ENCODE measurements at places on chromosomes 2 and 18.

DNA sequence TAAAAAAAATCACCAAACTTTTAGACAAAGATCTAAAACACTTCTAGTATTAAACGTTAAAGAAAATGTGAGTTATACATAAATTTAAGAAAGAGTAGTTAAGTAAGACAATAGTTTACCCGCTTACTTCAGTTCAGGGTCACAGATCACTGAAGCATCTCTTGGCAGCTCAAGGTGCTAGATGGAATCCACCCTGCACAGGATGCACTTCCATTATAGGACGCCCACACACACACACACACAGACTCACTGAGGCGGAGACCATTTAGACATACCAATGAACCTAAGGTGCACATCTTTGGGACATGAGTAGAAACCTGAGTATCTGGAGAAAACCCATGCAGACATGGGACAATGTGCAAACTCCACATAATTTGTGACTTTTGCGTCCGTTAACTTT, 630.6 kb upstream of the ZNF804A start:
- no peak for DNase-seq

- no peak for DNase-seq
These were observed 123.8 kb upstream of the ZEB2 start for GRCh38 chr2:144643537-144644336.

DNA sequence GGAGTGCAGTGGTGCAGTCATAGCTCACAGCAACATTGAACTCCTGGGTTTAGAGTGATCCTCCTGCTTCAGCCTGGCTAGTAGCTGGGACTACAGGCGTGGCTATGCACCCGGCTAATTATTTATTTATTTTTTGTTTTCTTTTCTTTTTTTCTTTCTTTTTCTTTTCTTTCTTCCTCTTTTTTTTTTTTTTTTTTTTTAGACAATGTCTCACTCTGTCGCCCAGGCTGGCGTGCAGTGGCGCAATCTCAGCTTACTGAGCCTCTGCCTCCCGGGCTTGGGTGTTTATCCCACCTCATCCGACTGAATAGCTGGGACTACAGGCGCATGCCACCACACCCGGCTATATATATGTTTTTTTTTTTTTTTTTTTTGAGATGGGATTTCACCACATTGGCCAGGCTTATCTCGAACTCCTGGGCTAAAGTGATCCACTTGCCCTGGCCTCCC, 1.4 kb upstream of the ANXA4 start:
- no peak for DNase-seq

GRCh38 chr2:197235711-197236110, 74.9 kb downstream of the ANKRD44 start:
- no peak for DNase-seq

DNA sequence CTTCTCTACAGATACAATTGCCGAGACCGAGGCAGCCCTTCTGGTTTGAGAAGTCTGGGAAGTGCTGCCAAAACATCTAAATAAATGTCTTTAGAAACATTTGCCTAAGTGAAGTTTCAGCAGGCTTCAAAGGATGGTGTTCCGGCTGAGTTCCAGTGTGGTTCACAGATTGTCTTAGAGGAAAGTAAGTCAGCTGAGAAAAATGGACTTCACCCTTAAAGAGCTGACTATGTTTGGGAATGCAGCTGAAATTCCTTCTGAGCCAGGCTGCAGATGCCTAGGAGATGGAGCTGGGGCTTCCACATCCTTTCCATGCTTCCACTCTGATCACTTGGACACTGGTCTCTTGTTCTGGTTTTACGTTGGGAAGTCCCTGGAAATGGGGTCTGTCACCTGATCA, 83.6 kb downstream of the FHOD3 start:
- no peak for DNase-seq

- DNase-seq: no peak
These were observed 74.6 kb upstream of the ZFP36L2 start for GRCh38 chr2:43300781-43301583.

GRCh38 chr2:68834737-68835376, 36.3 kb downstream of the BMP10 start:
- no peak for DNase-seq

DNA sequence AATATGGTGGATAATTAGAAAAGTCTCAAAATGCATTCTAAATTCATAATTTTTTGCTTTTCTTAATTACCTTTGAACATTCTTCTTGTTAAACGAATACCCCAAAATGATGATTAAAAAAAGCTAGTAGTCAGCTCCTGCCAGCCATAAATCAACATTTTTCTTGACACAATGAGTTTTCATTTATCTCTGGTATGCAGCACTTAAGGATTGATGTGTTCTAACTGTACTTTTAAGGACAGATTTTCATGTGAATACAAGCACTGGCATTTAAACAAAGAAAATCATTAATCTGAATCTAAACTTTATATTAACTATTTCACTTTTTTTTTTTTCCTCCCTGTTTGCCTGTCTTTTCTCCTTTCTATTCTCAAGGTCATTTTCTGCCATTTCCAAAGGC, 976.8 kb downstream of the TMEM182 start:
- DNase-seq: no peak

- no peak for DNase-seq
These were observed 387.6 kb downstream of the NBAS start for GRCh38 chr2:15173501-15173900.

- DNase-seq: no peak
These were observed 25.3 kb upstream of the MFSD6 start for GRCh38 chr2:190382851-190383250.

DNA sequence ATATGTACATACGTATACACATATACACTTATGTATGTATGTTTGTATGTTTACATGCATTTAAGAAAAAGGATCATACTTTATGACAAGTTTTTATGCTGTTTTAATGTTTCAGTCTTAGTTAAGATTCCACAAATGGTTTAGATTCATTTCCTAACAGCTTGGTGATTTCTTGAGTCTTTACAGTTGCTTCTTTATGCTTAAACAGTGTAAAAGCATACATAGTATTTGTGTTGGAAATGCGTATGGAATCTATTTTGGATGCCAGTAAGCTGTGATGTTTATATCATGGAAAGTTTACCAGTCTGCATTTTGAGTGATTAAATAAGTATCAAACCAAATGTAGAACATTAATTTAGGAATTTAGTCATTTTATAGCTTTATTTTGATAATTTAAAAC, 55.4 kb downstream of the AGFG1 start:
- DNase-seq: no peak

GRCh38 chr2:32377928-32378327, 21.1 kb downstream of the BIRC6 start:
- DNase-seq: no peak

DNA sequence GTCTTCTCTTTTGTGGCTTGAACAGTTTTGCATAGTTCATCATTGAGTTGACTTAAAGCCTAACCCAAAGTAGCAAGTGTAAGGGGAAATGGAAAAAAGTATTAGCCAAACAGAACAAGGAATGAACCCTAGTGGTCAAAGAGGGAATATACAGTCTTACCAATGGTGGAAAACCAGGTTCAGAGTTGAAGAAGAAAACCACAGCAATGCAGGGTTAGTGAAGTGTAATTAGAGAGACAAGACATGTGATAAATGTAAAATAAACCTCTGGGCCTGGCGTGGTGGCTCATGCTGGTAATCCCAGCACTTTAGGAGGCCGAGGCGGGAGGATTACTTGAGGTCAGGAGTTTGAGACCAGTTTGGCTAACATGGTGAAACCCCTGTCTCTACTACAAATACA, 2.4 kb downstream of the TTN start:
- DNase-seq: no peak

DNA sequence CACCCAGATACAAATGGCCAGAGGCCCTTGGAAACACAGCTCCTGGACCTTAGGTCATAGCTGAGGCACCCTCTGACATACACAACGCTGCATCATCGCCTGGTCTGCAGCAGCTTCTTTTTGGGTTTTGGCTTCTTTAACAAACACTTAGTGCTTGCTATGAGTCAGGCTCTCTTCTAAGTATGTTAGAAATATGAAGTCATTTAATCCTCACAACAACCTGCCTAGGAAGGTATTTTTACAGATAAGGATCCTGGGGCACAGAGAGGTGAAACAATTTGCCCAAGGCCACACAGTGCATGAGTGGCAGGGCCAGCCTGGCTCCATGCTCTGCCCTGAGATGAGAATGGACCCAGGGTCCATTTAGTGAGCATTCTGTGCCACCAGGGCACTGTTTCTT, 96.6 kb downstream of the TMEM17 start:
- DNase-seq: no peak

- DNase-seq: no peak
These were observed 60.4 kb downstream of the BOD1L2 start for GRCh38 chr18:57207124-57207916.

- no peak for DNase-seq
These were observed 44.2 kb downstream of the LHCGR start for GRCh38 chr2:48711343-48711742.

- DNase-seq: no peak
These were observed 17.7 kb upstream of the RGPD4 start for GRCh38 chr2:107808959-107809358.

DNA sequence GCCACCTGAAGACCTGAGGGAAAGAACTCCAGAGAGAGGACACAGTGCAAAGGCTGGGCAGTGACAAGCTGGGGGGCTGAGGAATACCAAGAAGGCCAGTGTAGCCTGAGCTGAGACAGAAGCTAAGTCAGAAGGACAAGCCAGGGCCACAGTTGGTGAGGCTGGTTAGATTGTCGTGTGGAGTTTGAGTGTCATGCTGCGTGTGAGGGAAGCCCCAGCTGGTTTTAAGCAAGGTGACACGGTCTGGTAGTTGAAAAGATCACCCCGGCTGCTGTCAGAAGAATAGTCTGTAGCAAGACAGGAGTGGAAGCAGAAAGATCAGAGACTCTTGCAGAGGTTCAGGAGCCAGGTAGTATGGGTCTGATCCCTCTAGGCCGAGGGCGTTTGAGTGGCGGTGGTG, 50.6 kb upstream of the RMDN2 start:
- DNase-seq: no peak

DNA sequence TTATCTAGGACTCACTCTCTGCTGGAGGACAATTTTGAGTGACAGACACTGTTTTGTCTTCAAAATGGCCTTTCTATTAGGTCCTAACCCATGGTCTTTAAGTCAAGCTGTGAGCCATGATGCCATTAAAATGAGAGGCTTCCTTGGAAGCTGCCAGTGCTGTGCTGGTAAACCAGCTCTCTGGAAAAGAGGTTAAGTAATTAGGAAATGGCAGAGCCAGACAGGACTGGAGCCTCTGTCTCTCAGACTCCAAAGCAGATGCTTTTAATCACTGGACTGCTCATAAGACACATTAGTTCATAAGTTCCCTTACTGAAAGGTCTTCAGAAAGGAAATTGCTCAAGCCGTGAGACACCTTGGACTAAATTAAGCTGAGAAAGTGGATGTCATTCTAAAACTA, 25.8 kb upstream of the LHCGR start:
- DNase-seq: no peak

Data from stimulated activated CD8-positive, alpha-beta memory T cell treated with anti-CD3 and anti-CD28 coated beads, Interleukin-4, amount 100 ng/mL, for 4 hours (primary cell).